ELR (cell line): ENCODE measurements at places on chromosomes 1 and 21.

GRCh38 chr1:162376691-162377090 lies at the start of gene SPATA46:
SPATA46 (minus strand) TSS chr1:162376854; CDS start chr1:162376790, 64 bp downstream.
- DNase-seq, result no peak

DNA sequence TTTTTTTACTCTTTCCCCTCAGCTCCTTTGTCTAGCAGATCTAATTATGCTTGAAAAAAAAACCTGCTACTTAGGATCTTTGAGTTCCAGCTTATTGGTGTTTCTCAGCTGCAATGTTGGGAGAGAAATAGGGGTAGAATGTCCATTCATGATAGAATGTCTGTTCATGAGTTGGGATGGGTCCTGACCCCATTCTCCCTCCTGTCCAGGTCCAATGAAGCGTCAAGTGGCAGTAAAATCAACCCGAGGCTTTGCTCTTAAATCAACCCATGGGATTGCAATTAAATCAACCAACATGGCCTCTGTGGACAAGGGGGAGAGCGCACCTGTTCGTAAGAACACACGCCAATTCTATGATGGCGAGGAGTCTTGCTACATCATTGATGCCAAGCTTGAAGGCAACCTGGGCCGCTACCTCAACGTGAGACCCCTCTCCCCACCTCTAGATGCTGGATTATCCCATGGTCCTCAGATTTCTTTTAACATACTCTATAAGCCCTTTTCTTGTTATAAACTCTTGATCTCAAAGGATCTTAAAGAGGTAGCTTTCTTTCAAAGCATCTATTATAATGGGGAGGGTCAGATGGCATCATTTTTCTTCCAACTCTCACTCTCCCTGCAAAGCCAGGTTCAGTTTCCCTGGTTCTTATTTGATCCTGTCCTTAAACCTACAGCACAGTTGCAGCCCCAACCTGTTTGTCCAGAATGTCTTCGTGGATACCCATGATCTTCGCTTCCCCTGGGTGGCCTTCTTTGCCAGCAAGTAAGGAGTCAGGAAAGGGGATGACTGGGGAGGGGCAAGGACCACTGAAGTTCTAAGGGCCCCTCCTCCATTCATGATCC lies 11.1 kb downstream of the CERS2 start:
- DNase-seq, result no peak

- no peak for DNase-seq
Observed at GRCh38 chr1:164796916-164797315, 237.9 kb downstream of the PBX1 start.

- DNase-seq, result peak; percentile 68
Observed at GRCh38 chr1:180178511-180179161, 24.0 kb downstream of the QSOX1 start.

GRCh38 chr1:183024317-183025009 lies 1.2 kb downstream of the LAMC1 start:
- DNase-seq, result peak; percentile 39

- no peak for DNase-seq
Observed at GRCh38 chr1:20712215-20712577, 5.6 kb downstream of the KIF17 start.
